ENCODE measurements at places on chromosomes 11 and 22.

GRCh38 chr11:18054511-18055103 lies 8.5 kb upstream of the TPH1 start:
- no peak for DNase-seq

- no peak for DNase-seq
Observed at GRCh38 chr22:28029956-28030355, 110.9 kb upstream of the PITPNB start.

DNA sequence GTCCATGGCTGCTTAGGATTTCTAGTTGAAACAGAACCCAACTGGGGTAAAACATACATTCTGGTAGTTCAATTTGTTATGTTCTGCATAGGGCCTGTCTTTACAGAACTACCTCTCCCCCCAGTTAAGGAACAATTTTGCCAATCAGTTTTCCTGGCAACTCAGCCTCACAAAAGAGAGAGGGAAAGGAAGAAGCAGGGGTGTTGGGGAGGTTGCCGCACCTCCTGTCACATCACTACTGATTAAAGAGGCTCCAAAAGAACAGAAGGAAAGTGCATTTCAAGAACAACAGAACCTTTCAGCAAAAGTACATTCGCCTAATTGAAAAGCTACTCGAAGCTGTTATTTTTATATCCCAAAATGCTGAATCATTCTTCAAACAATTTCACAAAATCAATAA lies 217.6 kb downstream of the CADM1 start:
- DNase-seq: no peak

- no peak for DNase-seq
Observed at GRCh38 chr22:48711669-48712068, 1116.0 kb downstream of the BRD1 start.

DNA sequence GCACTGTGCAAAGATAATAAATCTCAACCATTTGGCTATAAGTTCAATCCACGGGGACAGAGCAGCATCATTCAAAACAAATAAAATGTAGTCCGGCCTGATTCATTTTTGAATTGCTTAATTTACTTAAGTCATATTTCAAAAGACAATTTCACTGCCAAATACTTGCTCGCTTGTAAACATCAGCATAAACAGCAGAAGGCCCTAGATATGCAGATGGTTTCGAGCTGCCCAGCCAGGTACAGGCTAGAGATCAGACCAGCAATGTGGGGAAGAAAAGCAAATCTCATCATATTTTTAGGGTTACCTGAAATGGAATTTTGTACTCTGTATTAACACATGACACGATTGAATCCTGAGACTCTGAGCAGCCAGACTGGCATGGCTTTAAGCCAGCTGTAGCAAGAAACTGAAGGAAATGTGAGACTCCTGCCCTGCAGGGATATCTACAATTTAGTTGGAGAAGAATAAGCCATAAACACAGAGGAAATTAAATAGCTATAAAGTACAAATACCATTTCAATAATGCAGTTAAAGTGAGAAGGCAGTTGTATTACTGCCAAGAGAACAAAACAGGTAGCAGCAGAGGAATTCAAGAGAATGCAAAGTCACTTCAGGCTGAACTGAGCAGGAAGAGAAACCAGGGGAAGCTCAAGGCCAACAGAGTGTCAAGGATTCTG lies 440.3 kb downstream of the ETS1 start:
- no peak for DNase-seq

DNA sequence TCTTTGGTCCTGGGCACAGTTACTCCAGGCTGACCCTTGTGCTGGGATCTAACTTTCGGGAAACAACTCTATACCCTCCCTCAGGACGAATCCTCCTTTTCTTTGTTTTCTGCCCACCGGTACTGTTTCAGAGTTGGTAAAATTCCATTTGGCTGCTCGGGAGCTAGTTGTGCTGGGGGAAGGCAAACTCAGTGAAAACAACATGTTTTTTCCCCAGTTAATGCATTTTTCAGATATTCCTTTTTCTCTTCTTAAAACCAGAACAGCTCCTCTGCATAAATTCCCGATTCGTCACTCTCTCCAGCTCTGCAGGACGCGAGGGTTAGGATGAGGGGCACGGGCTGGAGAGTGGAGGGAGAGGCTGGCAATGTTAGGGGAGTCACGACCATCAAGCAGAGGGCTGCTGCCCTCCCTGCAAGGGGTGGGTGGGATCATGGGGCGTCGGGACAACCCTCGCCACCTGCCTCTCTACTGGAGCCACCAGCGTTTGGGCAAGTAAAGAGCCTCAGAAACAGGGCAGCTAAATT lies 31.3 kb downstream of the LRRC10B start:
- no peak for DNase-seq

- no peak for DNase-seq
Observed at GRCh38 chr11:75493626-75494025, 32.1 kb downstream of the GDPD5 start.

DNA sequence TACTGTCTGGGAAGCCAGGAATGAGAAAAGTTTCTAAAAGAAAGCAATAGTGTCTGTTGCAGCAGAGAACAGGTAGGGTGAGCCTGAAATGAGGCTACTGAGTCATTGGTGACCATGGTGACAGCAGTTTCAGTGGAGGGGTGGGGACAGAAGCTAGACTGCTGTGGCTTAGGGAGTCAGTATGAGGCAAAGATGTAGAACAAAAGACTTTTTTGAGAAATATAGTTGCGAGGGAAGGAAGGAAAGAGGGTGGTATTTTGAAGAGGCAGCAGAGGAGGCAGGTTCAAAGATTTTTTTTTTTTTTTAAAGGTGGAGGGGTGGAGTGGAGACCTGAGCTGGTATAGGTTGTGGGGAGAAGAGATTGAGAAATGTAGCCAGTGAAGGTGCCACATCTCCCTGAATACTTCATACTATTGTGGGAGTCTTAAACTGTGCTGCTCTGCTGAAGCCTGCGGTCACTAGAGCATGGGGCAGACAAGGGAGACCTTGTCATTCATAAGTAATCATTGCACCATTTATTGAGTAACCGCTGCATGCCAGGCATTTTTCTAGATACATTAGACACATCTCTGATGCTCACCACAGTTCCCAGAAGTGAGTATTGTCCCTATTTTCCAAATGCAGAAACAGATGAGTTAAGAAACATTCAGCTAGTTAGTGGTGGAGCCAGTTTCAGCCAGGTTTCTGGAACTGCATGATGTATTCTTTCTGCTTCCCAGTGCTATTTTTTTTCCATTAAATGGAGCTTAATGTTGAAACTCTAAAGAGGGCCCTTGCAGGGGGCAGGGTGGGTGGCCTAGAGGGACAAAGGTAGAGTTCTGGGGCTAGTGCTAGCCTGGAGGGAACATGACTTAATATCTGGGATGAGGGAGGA lies 49.9 kb downstream of the STIM1 start:
- no peak for DNase-seq

- DNase-seq: no peak
Observed at GRCh38 chr11:91857179-91857578, 367.4 kb upstream of the FAT3 start.

- DNase-seq: no peak
Observed at GRCh38 chr22:29284196-29284595, 16.1 kb downstream of the EWSR1 start.

- no peak for DNase-seq
Observed at GRCh38 chr11:60919956-60920355, 4.3 kb upstream of the TMEM132A start.

GRCh38 chr11:17434108-17434507 lies 42.5 kb downstream of the ABCC8 start:
- DNase-seq: peak; percentile 53

DNA sequence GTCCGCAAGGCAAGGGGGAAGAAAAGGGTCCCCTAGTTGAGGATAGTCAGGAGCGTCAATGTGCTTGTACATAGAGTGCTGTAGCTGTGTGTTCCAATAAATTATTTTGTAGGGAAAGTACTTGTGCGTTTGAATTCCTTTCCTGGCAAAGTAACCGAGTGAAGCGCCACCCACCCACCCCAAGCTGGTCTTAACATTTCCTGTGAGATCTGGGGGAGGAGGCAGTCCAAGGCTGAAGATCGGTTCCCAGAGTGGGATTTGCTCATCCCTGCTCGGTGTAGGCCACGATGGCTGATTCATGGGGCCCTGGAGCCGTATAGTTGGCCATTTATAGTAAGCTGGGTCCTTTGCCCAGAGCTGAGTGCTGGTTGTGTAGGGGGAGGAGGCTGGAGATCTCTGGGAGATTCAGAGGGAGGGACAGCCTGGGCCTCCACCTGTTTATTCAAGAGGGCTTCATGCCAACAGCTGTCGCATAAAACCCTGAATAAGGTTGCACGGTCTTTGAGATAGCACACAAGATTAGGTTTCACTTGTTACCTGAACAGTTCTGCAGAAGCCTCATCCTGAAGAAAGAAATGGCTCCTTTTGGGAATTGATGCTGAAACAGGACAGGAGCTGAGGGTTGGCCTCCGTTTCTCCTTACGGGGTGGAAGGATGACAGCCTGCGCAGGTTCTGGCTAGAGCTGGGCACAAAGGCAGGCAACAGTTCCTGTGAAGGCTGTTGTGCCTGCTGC lies 2.4 kb downstream of the ATF4 start:
- DNase-seq: no peak

DNA sequence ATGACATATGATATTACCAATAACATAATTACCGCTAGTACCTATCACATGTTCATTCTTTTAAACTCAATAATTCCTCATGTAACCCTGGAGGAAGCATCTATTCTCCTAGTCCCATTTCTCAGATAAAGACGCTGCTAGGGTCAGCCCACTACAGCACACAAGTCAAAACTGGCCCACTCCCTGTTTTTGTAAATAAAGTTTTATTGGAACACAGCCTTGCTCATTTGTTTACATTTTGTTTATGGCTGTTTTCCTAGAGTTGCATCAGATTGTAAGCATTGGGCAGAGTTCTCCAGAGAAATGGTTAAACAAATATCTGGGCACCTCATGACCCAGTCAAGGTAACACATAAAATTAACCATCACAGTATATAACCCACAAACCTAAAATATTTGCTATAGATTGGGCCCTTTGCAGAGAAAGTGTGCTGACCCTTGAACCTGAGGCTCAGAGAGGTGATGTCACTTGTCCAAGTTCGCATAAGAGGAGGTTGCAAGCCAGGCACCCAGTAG lies 36.8 kb downstream of the MN1 start:
- no peak for DNase-seq

- DNase-seq: no peak
Observed at GRCh38 chr11:64089027-64089360, 53.3 kb downstream of the FLRT1 start.

- no peak for DNase-seq
Observed at GRCh38 chr11:120651396-120651795, 139.8 kb downstream of the GRIK4 start.

DNA sequence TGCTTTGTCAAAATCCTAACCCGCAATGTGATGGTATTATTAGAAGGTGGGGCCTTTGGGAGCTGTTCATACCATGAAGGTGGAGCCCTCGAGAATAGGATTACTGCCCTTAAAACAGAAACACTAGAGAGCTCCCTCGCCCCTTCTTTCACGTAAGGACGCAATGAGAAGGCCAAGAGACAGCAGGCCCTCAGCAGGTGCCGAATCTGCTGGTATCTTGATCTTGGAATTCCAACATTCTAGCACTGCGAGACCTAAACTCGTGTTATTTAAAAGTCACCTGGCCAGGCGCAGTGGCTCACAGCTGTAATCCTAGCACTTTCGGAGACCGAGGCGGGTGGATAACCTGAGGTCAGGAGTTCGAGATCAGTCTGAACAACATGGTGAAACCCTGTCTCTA lies 33.1 kb downstream of the LARGE1 start:
- DNase-seq: no peak

GRCh38 chr22:40720538-40721256 lies 41.4 kb downstream of the MCHR1 start:
- DNase-seq: no peak

GRCh38 chr11:69287968-69288882 lies 5.7 kb upstream of the MYEOV start:
- no peak for DNase-seq

DNA sequence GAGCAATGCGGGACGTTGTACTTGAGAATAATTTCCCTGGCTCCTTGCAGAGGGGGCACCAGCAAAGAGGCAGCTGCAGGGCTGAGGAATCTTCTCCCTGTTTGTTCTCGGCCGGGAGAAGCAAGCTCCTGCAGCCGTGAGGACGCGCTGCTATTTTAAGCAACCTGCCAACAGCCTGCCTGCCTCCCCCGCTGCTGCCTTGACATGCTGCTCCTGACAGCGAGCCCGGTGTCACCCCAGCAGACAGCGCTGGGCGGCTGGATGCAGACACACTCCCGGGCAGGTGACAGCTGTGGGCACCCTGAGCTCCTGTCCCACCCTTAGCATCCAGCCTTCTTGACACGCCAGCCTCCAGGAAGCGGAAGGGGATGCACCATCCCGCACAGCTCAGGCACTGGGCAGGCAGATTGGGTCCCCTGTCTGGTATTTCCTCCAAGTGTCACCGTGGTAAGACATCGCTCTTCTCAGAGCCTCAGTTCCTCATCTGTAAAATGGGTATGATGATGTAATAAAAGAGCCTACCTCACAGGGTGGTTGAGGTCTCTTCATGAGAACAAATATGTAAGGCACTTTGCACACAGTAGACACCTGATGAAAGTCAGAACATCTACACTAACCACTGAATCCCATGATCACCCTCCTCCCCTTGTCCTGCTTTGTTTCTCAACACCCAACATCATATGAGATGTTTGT lies 530.6 kb downstream of the MN1 start:
- DNase-seq: no peak

- DNase-seq: no peak
Observed at GRCh38 chr22:17968126-17968525, 56.2 kb downstream of the MICAL3 start.

- no peak for DNase-seq
Observed at GRCh38 chr22:26660961-26661578, 3.7 kb downstream of the MIAT start.

GRCh38 chr11:112946866-112947265 lies 14.4 kb upstream of the NCAM1 start:
- DNase-seq: no peak

DNA sequence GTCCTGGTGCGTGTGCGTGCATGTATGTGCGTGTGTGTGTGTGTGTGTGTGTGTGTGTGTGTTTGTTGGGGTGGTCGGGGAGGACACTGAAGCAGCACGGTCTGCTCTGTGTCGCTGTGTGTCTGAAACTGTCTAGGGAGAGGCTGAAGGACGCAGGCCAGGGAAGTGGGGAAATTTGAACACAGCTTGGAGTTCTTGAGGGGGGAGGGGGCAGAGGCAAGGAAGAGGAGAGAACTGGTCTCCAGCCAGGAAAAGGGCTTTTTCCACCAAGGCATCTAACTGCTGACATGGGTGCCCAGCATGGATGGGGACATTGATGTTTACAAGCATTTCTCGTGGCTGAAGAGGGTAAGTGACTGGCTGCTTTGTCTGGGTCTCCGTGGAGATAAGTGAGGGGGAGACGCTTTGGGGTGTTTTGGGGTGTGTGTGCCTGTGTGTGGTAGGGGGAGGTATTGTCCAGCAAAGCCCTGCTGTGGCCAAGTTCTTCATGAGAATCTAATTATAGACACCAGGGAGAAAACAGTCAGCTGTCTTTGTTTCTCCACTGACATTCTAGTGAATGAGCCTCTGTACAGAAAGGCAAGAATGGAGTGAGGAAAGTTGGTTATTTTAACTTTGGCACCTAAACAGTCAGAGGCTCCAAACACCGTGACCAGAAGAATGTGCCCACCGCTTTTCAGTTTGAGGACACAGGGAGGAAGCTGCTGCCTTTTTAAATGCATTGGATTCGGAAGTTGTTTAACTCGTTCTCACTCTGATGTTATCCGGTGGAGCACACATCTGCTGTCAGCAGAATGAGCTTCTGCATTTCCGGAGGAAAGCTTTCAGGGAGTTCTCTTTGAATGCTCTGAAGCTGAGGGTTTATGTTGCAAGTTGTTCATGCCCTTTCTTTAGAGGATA lies 63.7 kb downstream of the PPFIBP2 start:
- DNase-seq: no peak

- DNase-seq: no peak
Observed at GRCh38 chr11:79428406-79428805, 12.4 kb downstream of the TENM4 start.

- no peak for DNase-seq
Observed at GRCh38 chr22:24157822-24158135, 23.5 kb upstream of the SUSD2 start.
